CD8-positive, alpha-beta memory T cell (primary cell): ENCODE measurements at places on chromosomes 4 and X.

- no peak for DNase-seq
These were observed 119.8 kb downstream of the AGTR2 start for GRCh38 chrX:116290359-116290758.

GRCh38 chrX:77493677-77494553, 46.7 kb downstream of the FGF16 start:
- no peak for DNase-seq

- no peak for DNase-seq
These were observed 804.5 kb downstream of the C4orf33 start for GRCh38 chr4:129900430-129900953.

- no peak for DNase-seq
These were observed 7.4 kb upstream of the SMS start for GRCh38 chrX:21933077-21933476.

- no peak for DNase-seq
These were observed 42.6 kb downstream of the GAK start for GRCh38 chr4:889516-889915.

GRCh38 chr4:155073852-155074251, 134.6 kb upstream of the NPY2R start:
- DNase-seq = no peak

GRCh38 chr4:183249854-183250253, 70.2 kb downstream of the CLDN22 start:
- DNase-seq = no peak

- DNase-seq = no peak
These were observed 147.5 kb downstream of the TSPAN5 start for GRCh38 chr4:98510757-98511517.
